ENCODE measurements at places on chromosomes 7 and 10. TPM values are rescaled to one million over a fixed set of nuclear protein-coding genes. Genes with fewer than 3 reads are reported as not detected.
A peak's percentile ranks its signal among the peaks of the same experiment; 100 is the strongest.

GRCh38 chr10:52758406-52758805, 14.2 kb downstream of the MBL2 start:
- no peak overlapping the region for H3K4me3 ChIP-seq
- no peaks in the 10 kb centered on the region for H3K27me3 ChIP-seq
- no peak for DNase-seq

GRCh38 chr10:93463723-93464476, 18.2 kb downstream of the MYOF start:
- H3K36me3 ChIP-seq, result peaks cover 3% of the 10 kb centered on the region
- H3K4me1 ChIP-seq, result peaks cover 76% of the 10 kb centered on the region
- peak overlapping the region; percentile 86 for H3K27ac ChIP-seq
- no peak overlapping the region for H3K4me3 ChIP-seq

DNA sequence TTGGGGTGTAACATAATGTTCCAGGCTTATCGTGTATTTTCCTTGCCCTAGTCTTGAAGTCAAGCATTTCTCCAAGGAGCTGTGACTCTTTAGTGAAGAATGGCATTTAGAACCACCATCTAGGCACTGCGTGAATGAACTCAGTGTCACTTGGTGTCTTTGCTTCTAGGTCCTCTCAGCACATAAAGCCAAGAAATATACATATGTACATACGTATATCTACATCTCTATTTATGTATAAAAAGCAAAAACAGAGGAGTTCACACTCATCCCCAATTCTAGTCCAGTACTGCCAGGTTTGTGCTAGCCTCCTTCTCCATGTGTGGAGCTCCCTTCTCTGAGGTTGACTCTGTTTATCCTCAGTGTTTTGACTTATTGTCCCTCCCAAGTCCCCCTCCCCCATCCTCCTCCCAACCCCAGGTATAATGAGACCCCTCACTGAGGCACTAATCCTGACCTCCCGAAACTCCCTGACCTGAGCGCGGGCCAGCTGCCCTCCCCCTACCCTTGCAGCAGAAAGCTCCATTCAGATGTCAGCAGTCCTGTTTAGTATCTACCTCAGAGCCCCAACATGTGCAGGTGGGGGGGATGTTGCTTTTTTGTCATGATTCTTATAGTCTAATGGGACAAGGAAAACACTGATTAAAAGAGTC, 61.5 kb downstream of the GDI2 start:
- no peak for DNase-seq
- H3K4me1 ChIP-seq, result no peaks in the 10 kb centered on the region
- H3K27me3 ChIP-seq, result no peaks in the 10 kb centered on the region
- no peak overlapping the region for H3K4me3 ChIP-seq
- H3K36me3 ChIP-seq, result peaks cover 32% of the 10 kb centered on the region

TYW1B gene
- total RNA-seq, result not detected

FXYD4 gene
- not detected for total RNA-seq

- H3K27ac ChIP-seq, result peak within 1 kb of the TSS; percentile 100
- peaks cover 24% of the 10 kb centered on the region for H3K36me3 ChIP-seq
- peak within 1 kb of the TSS; percentile 95 for H3K4me3 ChIP-seq
Measured at GRCh38 chr7:26201247-26202018, at the start of gene CBX3. Gene CBX3 (plus strand): TSS chr7:26201745. CDS start chr7:26202999, 1,254 bp downstream.

DNA sequence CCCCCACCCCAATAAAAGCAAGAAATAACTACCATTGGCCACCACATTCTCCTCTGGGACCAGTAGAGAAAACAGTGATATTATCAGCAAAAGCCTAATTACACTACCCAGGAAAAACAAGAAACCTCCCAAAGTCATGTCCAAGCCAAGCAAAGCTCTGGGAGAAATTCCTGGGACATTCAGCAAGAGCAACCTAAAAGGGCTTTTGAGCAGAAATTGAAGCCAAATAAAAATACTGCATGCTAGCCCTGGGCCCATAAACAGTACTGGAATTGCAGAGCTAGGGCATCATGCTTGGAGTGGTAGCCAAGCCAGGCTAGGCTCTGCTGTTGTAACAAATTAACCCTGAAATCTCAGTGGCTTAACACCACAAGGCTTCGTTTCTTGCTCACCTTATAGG, 347.9 kb downstream of the LRMDA start:
- peak overlapping the region; percentile 44 for H3K27ac ChIP-seq
- peaks cover 31% of the 10 kb centered on the region for H3K4me1 ChIP-seq
- H3K27me3 ChIP-seq, result no peaks in the 10 kb centered on the region
- no peaks in the 10 kb centered on the region for H3K36me3 ChIP-seq

DNA sequence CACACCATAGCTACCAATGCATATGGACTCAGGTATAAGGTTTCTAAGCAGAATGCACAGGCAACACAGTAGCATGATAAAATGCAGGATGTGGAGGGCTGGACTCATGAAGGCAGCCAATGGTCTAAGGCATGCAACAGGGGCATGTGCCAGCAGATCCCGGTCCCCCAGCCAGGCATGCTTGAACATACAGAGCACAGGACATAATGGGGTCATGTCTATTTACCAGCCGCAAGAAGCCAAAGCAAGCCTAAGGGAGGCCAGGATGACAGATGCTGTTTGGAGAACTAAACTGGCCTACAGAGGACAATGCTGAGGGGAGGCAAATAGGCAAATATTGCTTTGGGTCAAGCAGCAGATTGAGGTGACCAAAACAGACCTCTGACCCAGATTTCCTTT, 60.0 kb upstream of the PDLIM1 start:
- peaks cover 97% of the 10 kb centered on the region for H3K36me3 ChIP-seq
- no peak for DNase-seq
- peaks cover 4% of the 10 kb centered on the region for H3K4me1 ChIP-seq

DNA sequence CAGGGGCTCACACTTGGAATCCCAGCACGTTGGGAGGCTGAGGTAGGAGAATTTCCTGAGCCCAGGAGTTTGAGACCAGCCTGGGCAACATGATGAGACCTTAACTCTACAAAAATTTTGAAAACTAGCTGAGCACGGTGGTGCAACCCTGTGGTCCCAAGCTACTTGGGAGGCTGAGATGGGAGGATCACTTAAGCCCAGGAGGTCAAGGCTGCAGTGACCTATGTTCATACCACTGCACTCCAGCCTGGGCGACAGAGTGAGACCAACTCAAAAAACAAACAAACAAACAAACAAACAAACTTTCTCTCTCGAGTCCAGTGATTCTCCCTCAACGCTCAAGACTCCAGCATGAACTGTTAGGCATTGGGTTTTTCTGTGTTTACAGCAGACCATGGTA, 2.0 kb upstream of the TYSND1 start:
- no peak for DNase-seq
- H3K4me1 ChIP-seq, result no peaks in the 10 kb centered on the region
- H3K36me3 ChIP-seq, result peaks cover 34% of the 10 kb centered on the region

DNA sequence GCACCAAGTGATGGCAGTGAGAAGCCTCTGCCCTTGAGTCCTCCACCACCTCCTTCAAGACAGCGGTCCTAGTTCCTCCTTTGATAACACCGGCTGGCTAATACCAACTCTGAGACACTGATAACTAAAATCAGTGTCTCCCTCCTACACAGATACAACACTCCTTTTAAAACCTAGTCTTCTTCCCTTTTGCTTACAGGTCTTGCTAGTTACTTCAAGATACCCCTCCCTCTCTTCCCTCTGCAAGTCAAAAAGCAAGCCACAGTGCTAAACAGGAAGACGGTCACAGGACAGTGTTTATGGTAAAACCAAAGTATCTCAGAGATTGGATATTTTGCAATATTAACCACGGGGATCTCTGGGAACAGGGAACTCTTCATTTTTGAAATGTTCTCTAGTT, 4.6 kb downstream of the AKR1B1 start:
- H3K27me3 ChIP-seq, result no peaks in the 10 kb centered on the region
- H3K27ac ChIP-seq, result no peak overlapping the region
- peaks cover 22% of the 10 kb centered on the region for H3K36me3 ChIP-seq
- no peak for DNase-seq
- peaks cover 7% of the 10 kb centered on the region for H3K4me1 ChIP-seq
- H3K4me3 ChIP-seq, result no peak overlapping the region

CFTR gene
- 0.21 TPM for total RNA-seq

SLC39A12 gene
- not detected for total RNA-seq

C7orf57 gene
- not detected for total RNA-seq

GRCh38 chr10:22750131-22750530, 35.8 kb upstream of the PIP4K2A start:
- H3K36me3 ChIP-seq, result no peaks in the 10 kb centered on the region
- no peaks in the 10 kb centered on the region for H3K4me1 ChIP-seq
- no peak for DNase-seq
- H3K27ac ChIP-seq, result no peak overlapping the region
- H3K27me3 ChIP-seq, result no peaks in the 10 kb centered on the region
- no peak overlapping the region for H3K4me3 ChIP-seq

DNA sequence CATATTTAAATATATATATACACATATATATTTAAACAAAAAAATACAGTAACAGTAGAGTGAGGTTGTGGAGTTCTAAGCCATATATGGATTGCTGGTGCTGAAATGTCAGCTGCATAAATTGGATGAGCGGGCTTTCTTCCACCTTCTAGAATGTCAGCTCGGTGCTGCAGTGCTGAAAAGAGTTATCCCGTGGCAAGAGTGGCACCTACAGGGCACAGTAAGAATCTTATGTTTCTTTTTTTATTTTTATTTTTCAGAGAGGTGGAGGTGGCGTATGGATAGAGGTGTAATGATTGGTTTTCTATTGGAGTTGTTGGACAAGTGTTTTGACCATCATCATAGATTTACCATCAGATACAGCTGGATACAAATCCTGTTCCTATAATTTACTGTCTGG, 86.2 kb upstream of the DYNC1I1 start:
- H3K27me3 ChIP-seq, result no peaks in the 10 kb centered on the region
- DNase-seq, result peak; percentile 67
- no peak overlapping the region for H3K27ac ChIP-seq
- H3K4me3 ChIP-seq, result no peak overlapping the region

- DNase-seq, result no peak
- peak overlapping the region; percentile 42 for H3K27ac ChIP-seq
- H3K36me3 ChIP-seq, result peaks cover 8% of the 10 kb centered on the region
- no peak overlapping the region for H3K4me3 ChIP-seq
Measured at GRCh38 chr7:137873524-137873923, 26.8 kb upstream of the DGKI start.

AKR1D1 gene
- not detected for total RNA-seq

GRCh38 chr10:75941223-75941801, 509.9 kb downstream of the LRMDA start:
- H3K36me3 ChIP-seq, result no peaks in the 10 kb centered on the region
- H3K4me3 ChIP-seq, result no peak overlapping the region
- no peaks in the 10 kb centered on the region for H3K4me1 ChIP-seq
- no peak overlapping the region for H3K27ac ChIP-seq
- H3K27me3 ChIP-seq, result no peaks in the 10 kb centered on the region

DNA sequence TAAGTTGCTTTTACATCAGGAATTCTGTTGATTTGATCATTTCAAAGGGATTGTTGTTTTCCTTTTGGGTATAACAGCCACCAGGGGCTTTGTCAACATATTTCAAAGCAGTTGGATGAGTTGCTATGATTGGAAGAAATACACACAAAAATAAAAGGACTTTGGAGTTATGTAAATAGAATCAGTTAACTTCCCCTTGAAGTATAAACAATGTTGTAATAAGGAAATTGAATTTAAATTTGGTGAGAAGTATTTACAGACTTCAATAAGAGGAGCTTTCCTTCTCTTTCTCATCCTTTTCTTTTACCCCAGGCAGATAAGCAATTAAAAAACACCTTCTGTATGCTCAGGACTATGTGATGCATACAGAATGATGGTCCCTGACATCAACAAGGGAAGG, 199.7 kb downstream of the LHFPL3 start:
- H3K4me1 ChIP-seq, result no peaks in the 10 kb centered on the region
- DNase-seq, result no peak
- no peak overlapping the region for H3K27ac ChIP-seq
- H3K27me3 ChIP-seq, result no peaks in the 10 kb centered on the region
- no peak overlapping the region for H3K4me3 ChIP-seq

GRCh38 chr10:47285381-47286115, 14.4 kb upstream of the GDF10 start:
- no peaks in the 10 kb centered on the region for H3K36me3 ChIP-seq
- no peaks in the 10 kb centered on the region for H3K4me1 ChIP-seq
- DNase-seq, result no peak
- H3K27ac ChIP-seq, result no peak overlapping the region

DNA sequence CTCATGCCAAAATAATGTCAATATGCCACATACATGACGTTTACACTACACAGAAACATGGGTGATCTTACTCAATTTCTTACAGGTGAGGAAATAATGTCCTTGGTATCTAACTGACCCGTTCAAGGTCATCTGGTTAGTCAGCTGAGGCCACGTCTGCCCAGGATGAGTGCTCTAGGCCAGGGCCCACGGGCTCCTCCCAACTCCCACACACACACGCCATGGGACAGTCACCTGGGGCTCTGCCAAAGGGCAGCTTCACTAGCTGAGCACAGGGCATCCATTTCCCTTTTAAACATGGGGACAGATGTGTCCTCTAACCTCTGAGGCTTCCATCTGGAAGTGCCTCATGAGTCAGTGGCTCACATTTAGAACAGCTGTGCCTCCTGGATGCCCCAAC, 123.9 kb downstream of the TNS3 start:
- DNase-seq, result peak; percentile 80
- no peaks in the 10 kb centered on the region for H3K36me3 ChIP-seq
- H3K27me3 ChIP-seq, result no peaks in the 10 kb centered on the region
- peak overlapping the region; percentile 22 for H3K27ac ChIP-seq
- H3K4me3 ChIP-seq, result no peak overlapping the region
- peaks cover 15% of the 10 kb centered on the region for H3K4me1 ChIP-seq

- H3K4me3 ChIP-seq, result no peak overlapping the region
- DNase-seq, result no peak
- H3K27me3 ChIP-seq, result no peaks in the 10 kb centered on the region
- no peaks in the 10 kb centered on the region for H3K4me1 ChIP-seq
- no peaks in the 10 kb centered on the region for H3K36me3 ChIP-seq
- peak overlapping the region; percentile 80 for H3K27ac ChIP-seq
Measured at GRCh38 chr10:10605551-10606081, 412.1 kb upstream of the CELF2 start.

Data from ascending aorta (tissue), 2 donors.